ENCODE measurements at places on chromosomes 2 and 18.

GRCh38 chr2:239163688-239164334, 237.0 kb downstream of the HDAC4 start:
- no peak for DNase-seq

GRCh38 chr2:66428986-66429612, 5.8 kb upstream of the MEIS1 start:
- peak; percentile 63 for DNase-seq

GRCh38 chr18:58263055-58263957, 219.3 kb downstream of the NEDD4L start:
- DNase-seq: peak; percentile 83

DNA sequence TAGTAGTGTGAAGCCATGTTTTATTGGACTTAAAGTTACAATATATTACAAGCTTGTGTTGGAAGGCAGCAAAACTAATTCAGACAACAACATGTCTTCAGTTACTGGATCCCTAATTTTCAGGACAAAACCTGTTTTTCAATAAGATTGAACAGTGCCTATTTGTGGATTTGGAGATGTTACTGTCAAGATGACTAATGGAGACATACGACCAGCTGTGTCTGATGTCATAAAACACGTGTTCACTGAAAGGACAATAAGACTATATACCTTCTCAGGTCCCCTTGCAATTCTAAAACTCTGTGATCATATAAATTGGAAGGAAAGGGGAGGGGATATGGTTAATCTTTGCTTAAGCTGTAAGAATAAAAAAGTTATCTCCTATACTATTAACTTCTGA, 21.7 kb downstream of the METTL21A start:
- no peak for DNase-seq

DNA sequence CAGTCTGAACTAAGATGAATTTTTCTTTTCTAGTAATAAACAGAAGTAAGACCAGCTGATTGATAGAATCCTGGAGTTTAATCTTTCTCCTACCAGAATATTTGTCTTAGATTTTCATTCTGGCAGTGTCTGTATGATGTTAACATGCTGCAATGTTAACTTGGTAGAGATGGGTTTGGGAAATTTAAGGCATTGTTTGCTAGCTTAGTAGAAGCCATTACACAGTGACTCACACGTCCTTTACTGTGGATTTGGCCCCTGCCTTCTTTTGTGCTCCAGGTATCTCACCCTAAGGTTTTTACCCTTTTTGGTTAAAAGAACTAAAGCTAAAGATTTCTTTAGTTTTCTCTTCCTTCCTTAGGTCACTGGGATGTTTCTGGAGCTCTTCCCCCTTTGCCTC, 84.1 kb downstream of the SPTBN1 start:
- DNase-seq: no peak

DNA sequence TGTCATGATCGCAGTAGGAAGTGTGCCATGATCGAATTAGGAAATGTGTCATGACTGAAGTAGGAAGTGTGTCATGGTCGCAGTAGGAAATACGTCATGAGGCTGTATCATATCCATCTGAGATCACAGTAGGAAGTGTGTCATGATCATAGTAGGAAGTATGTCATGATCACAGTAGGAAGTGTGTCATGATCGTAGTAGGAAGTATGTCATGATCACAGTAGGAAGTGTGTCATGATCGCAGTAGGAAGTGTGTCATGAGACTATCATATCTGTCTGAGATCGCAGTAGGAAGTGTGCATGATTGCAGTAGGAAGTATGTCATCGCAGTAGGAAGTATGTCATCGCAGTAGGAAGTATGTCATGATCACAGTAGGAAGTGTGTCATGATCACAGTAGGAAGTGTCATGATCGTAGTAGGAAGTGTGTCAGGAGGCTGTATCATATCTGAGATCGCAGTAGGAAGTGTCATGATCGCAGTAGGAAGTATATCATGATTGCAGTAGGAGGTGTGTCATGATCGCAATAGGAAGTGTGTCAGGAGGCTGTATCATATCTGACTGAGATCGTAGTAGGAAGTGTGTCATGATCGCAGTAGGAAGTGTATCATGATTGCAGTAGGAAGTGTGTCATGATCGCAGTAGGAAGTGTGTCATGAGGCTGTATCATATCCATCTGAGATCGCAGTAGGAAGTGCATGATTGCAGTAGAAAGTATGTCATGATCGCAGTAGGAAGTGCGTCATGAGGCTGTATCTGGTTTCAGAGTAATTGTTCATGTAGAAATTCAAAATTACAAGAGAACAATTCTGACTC, 56.4 kb upstream of the NFATC1 start:
- no peak for DNase-seq

DNA sequence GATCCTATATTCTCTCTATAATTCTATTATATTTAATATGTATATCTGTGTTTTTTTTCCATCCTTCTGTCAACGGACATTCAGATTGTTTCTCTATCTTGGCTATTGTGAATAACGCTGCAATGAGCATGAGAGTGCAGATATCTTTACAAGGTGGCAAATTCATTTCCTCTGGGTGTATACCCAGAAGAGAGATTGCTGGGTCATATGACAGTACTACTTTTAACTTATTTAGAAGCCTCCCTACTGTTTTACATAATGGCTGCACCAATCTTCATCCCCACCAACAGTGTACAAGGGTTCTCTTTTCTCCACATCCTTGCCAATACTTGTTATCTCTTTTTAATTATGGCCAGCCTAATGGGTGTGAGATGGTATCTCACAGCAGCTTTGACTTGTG, 66.5 kb downstream of the TSPYL6 start:
- DNase-seq: no peak

DNA sequence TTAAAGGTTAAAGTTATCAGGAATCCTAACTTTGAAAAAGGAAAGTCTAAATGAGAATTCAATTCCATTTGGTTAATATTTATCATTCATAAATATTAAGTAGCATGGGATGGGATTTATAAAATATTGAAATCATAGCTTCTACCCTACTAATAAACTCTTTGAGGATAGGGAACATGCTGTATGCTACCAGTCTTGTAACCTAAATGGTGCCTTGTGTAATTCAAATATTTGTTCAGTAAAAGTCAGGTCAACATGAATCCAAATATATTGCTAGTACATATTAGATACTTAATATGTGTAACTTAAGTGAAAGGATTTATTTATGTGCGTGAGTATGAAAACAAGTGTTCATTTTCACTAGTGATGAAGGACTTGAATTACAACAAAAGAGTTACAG, 94.1 kb downstream of the CAMKMT start:
- DNase-seq: no peak

GRCh38 chr2:109721135-109721534, 73.0 kb upstream of the RGPD5 start:
- no peak for DNase-seq
